ENCODE measurements at places on chromosomes 13 and 19.
A peak's percentile ranks its signal among the peaks of the same experiment; 100 is the strongest.

DNA sequence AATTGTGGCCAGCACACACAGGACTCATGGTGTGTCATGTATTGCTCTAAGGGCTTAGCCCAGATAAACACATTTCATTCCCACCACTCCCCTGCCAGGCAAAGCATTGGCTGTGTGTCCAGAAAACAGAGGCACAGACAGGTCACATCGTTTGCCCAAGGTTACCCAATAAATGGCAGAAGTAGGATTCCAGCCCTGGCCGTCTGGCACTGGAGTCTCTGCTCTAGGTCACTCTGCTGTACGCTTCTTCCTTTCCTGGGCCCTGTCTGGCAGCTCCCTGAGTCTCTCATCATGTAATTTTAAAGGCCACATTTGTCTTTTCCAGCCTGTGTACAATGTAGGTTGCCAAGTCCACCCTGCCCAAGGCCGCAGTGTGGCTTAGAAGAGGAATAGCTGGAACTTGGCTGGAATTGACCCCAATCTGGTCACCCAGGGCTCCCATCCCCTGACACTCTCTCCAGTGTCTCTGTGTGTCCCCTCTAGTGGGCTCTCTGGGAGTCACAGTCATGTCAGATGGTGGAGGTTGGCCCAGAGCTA, 264.5 kb upstream of the TSHZ3 start:
- no peak for DNase-seq

GRCh38 chr13:67101730-67102467, 128.2 kb downstream of the PCDH9 start:
- DNase-seq, result no peak

GRCh38 chr19:46608178-46608577, 7.0 kb downstream of the CALM3 start:
- DNase-seq, result no peak

DNA sequence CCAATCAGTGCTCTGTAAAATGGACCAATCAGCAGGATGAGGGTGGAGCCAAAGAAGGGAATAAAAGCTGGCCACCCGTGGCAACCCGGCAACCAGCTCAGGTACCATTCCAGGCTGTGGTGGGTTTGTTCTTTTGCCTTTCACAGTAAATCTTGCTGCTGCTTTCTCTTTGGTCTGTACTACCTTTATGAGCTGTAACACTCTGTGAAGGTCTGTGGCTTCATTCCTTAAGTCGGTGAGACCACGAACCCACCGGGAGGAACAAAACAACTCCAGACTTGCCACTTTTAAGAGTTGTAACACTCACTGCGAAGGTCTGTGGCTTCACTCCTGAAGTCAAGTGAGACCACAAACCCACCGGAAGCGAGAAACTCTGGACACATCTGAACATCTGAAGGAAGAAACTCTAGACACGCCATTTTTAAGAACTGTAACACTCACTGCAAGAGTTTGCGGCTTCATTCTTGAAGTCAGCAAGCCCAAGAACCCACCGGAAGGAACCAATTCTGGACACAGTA, 16.5 kb upstream of the SPACA6 start:
- DNase-seq, result no peak

GRCh38 chr13:109123971-109124370, 494.6 kb downstream of the MYO16 start:
- DNase-seq, result no peak

- DNase-seq, result no peak
These were observed 7.5 kb upstream of the NFIX start for GRCh38 chr19:12987781-12988180.

DNA sequence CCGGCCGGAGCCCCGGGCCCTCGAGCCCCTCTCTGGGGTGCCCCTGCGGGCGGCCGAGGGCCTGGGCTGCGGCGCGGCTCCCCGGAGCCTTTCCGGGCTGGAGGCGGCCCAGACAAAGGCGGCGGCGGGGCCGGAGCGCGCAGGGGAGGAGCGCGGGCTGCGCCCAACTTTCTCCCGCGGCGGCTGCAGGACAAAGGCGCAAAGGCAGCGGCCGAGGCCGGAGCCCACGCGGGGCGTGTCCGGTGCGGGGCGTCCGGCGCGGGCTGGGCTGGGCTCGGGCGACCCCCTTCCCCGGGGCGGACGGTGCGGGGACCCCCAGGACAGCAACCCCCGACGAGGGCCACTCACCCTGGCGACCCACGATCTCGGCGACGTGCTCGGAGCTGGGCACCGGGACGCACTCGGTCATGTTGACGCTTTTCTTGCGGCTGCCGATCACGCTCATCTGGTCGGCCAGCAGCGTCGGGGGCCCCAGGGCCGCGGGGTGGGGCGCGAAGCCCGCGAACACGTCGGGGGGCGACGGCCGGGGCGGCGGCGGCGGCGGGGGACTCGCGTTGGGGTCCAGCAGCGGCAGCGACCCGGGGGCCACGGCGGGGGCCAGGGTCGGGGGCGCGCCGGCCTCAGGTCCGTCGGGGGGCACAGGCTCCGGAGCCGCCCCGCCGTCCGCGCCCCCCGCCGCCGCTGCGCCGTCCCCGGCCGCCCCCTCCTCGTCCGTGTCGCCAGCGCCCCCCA, 843 bp downstream of the MEX3D start:
- no peak for DNase-seq

- no peak for DNase-seq
These were observed 59.4 kb downstream of the LACC1 start for GRCh38 chr13:43939086-43939485.

GRCh38 chr13:45365558-45365885, 24.5 kb upstream of the TPT1 start:
- no peak for DNase-seq

DNA sequence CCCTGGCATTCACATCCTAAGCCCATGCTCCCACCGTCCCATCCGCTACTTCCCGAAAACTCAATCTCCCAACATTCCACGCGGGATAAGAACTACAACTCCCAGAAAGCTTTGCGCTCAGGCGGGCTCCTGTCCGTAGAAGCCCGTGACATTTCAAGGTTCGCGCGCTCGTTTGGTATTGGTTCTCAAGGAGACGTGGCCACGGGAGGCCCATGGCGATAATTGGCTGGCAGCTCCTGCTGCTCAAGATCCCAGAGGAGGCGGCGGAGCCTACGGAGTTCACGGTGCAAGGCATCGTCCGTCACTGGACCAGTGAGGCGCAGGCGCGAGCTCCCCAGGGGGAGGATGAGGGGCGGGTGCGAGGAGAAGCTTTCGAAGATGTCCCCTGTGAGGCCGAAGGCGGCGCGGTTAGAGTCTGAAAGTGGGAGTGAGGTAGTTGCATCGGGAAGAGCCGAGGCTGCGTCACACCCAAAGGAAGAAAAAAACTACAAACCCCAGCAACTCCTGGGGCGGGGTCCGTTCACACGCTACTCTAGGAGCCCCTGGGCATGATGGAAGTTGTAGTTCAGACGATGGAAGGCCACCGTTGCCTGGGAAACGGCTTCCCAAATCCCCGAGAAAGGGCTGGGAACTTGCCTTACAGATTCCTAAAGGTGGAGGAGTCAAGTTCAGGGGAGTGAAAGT, 1.2 kb upstream of the MAMSTR start:
- peak; percentile 100 for DNase-seq

- no peak for DNase-seq
These were observed 574.8 kb downstream of the MYO16 start for GRCh38 chr13:109204252-109204651.

- no peak for DNase-seq
These were observed 486 bp downstream of the ZNF808 start for GRCh38 chr19:52527956-52528351.

Measured in renal pelvis (tissue), 12 donors.